ENCODE measurements at places on chromosomes 5 and 9.

- H3K27me3 ChIP-seq, result no peaks in the 10 kb centered on the region
- H3K4me1 ChIP-seq, result peaks cover 37% of the 10 kb centered on the region
- H3K4me3 ChIP-seq, result peak overlapping the region; percentile 43
- H3K27ac ChIP-seq, result peak overlapping the region; percentile 78
- DNase-seq, result no peak
These were observed 335.7 kb downstream of the PRELID2 start for GRCh38 chr5:145499483-145499882.

GRCh38 chr9:93057703-93058354 lies 672 bp upstream of the SUSD3 start:
- H3K27me3 ChIP-seq, result peaks cover 22% of the 10 kb centered on the region
- no peaks in the 10 kb centered on the region for H3K36me3 ChIP-seq
- no peak for DNase-seq
- H3K4me3 ChIP-seq, result no peak overlapping the region
- no peak overlapping the region for H3K27ac ChIP-seq
- H3K4me1 ChIP-seq, result no peaks in the 10 kb centered on the region

GRCh38 chr5:122668552-122668951 lies 106.3 kb upstream of the SNX2 start:
- H3K27me3 ChIP-seq, result peaks cover 2% of the 10 kb centered on the region
- H3K4me1 ChIP-seq, result no peaks in the 10 kb centered on the region
- H3K27ac ChIP-seq, result no peak overlapping the region
- no peak overlapping the region for H3K4me3 ChIP-seq

GRCh38 chr5:39569857-39570256 lies 145.1 kb upstream of the DAB2 start:
- H3K4me3 ChIP-seq, result no peak overlapping the region
- H3K27me3 ChIP-seq, result no peaks in the 10 kb centered on the region
- no peaks in the 10 kb centered on the region for H3K4me1 ChIP-seq
- no peaks in the 10 kb centered on the region for H3K36me3 ChIP-seq

DNA sequence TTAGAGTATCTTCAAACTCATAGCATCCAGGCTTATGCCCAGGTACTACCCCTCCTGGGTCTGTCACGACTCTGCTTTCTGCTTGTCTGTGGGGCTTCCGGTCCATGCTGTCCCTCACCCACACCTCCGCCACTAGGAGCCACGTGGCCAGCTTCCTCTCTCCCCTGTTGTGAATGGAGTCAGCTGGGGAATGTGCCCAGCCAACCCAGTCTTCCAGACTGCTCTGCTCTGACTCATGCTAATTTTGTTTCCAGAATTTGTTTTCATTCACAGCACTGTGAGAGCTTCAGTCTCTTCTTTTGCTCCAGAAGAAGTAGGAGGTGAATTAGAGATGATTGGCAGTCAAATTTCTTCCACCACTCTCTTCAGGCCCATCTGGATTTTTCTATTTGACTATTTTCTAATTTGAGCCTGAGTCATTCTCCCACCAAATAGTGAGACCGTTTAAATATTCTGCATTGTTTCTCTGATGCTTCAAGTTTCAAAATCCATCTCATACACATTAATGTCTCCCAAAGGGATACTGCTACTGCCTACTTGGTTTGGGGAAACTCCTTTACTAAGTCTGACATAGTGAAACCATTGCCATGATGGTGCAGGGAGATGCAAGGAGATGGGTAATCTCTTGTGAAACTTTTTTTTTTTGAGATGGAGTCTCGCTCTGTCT lies 424.1 kb upstream of the KIF2A start:
- H3K4me3 ChIP-seq, result no peak overlapping the region
- no peaks in the 10 kb centered on the region for H3K4me1 ChIP-seq
- H3K27me3 ChIP-seq, result peaks cover 3% of the 10 kb centered on the region
- no peak overlapping the region for H3K27ac ChIP-seq

GRCh38 chr5:33408816-33409215 lies 31.9 kb upstream of the TARS1 start:
- H3K27me3 ChIP-seq, result no peaks in the 10 kb centered on the region
- no peak overlapping the region for H3K4me3 ChIP-seq
- no peaks in the 10 kb centered on the region for H3K36me3 ChIP-seq
- DNase-seq, result no peak
- H3K4me1 ChIP-seq, result peaks cover 7% of the 10 kb centered on the region

- no peak overlapping the region for H3K27ac ChIP-seq
- H3K36me3 ChIP-seq, result no peaks in the 10 kb centered on the region
- H3K27me3 ChIP-seq, result no peaks in the 10 kb centered on the region
- peaks cover 14% of the 10 kb centered on the region for H3K4me1 ChIP-seq
- no peak for DNase-seq
These were observed 352.5 kb upstream of the NUDT12 start for GRCh38 chr5:103915081-103915480.

- no peaks in the 10 kb centered on the region for H3K27me3 ChIP-seq
- no peaks in the 10 kb centered on the region for H3K36me3 ChIP-seq
- DNase-seq, result no peak
- no peak overlapping the region for H3K4me3 ChIP-seq
- H3K27ac ChIP-seq, result no peak overlapping the region
These were observed 699.0 kb downstream of the MAT2B start for GRCh38 chr5:164204338-164204946.

- DNase-seq, result no peak
- H3K36me3 ChIP-seq, result no peaks in the 10 kb centered on the region
- no peak overlapping the region for H3K4me3 ChIP-seq
- H3K27ac ChIP-seq, result no peak overlapping the region
- no peaks in the 10 kb centered on the region for H3K4me1 ChIP-seq
These were observed 17.9 kb upstream of the CDC42SE2 start for GRCh38 chr5:131245948-131246347.

DNA sequence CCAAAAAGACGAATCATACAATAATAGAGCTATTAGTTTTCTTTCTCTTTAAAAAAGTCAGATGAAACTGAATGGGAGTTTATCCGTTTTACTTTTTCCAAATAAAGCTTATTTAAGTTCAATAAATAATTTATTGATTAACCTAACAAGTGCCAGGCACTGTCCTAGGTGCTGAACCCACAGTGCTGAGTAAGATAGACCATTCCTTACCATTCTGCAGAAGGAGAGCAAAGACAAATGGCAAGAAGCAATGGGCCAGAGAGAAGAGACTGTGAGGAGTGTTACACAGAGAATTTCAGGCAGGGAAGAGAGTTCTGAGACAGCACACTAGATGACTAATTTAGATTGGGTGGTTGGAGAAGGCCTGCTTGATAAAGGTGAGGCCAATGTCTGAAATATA lies 127.2 kb downstream of the AUH start:
- DNase-seq, result no peak
- no peak overlapping the region for H3K4me3 ChIP-seq
- H3K27ac ChIP-seq, result no peak overlapping the region

- H3K4me3 ChIP-seq, result no peak overlapping the region
- no peaks in the 10 kb centered on the region for H3K36me3 ChIP-seq
- peaks cover 3% of the 10 kb centered on the region for H3K27me3 ChIP-seq
- DNase-seq, result no peak
These were observed 4.4 kb upstream of the GNG10 start for GRCh38 chr9:111657051-111657450.

GRCh38 chr9:127612939-127613582 lies 984 bp downstream of the STXBP1 start:
- H3K36me3 ChIP-seq, result no peaks in the 10 kb centered on the region
- peak overlapping the region; percentile 92 for H3K27ac ChIP-seq
- H3K4me3 ChIP-seq, result peak overlapping the region; percentile 89
- peaks cover 24% of the 10 kb centered on the region for H3K27me3 ChIP-seq

- no peak overlapping the region for H3K4me3 ChIP-seq
- no peak overlapping the region for H3K27ac ChIP-seq
- no peaks in the 10 kb centered on the region for H3K27me3 ChIP-seq
- no peaks in the 10 kb centered on the region for H3K4me1 ChIP-seq
These were observed 861 bp downstream of the PCDHGB5 start for GRCh38 chr5:141398608-141399007.

GRCh38 chr9:108859459-108860114 lies 2.5 kb upstream of the ACTL7A start:
- no peak for DNase-seq
- no peak overlapping the region for H3K4me3 ChIP-seq
- no peaks in the 10 kb centered on the region for H3K4me1 ChIP-seq
- no peaks in the 10 kb centered on the region for H3K27me3 ChIP-seq

- H3K4me1 ChIP-seq, result peaks cover 52% of the 10 kb centered on the region
- H3K36me3 ChIP-seq, result peaks cover 4% of the 10 kb centered on the region
- H3K27ac ChIP-seq, result no peak overlapping the region
- no peak for DNase-seq
These were observed 548.0 kb downstream of the CSNK1G3 start for GRCh38 chr5:124060011-124060410.

- no peak overlapping the region for H3K27ac ChIP-seq
- no peaks in the 10 kb centered on the region for H3K36me3 ChIP-seq
- no peaks in the 10 kb centered on the region for H3K4me1 ChIP-seq
- no peak for DNase-seq
These were observed 15.2 kb downstream of the ERP44 start for GRCh38 chr9:100083448-100084127.
